CD4-positive, alpha-beta memory T cell (primary cell): ENCODE measurements at places on chromosomes 5 and 9.

DNA sequence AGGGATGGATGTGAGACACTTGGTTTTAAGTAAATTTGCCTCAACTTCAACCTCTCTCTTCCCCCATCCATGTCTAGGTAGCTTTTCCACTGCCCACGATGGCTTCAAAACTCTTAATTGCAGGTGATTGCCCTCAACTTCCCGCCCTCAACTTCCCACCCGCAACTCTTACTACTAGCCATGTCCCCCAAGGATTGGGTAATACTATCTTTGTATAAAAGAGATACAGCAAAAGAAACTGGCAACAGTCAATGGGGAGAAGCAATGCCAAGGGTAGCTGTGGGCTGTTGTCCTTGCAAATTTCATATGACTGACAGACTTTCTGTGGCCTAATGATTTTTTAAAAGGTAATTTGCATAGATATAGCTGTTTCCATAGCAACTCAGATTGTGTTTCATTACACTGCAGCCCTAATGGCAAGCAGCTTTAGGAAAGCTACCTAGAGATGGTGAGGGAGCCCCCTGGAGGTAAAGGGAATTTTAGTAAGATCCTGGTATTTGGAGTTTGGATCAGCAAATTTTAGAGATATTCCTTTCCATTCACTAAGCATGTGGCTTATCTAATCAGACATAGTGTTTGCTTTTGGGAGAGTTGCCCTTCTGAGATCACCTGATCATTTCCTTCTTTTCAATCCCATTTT is 421.5 kb upstream of the DAP start:
- no peak for DNase-seq

DNA sequence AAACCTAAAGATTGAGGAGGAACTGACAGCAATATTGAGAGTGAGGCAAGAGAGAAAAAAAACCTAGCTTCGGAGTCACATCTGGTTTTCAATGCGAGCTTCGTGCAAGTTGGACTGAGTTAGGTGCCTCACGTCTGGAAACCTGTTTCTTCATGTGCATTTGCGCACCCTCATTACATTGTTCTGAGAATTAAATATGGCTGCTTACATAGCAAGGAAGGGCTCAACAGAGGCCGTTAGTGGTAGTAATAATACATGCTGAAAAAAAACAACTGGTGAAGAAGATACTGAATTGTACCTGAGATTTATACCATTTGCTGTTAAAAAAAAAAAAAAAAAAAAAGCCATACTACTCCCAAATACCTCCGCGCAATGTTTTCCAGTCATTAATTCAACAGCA is 18.6 kb downstream of the DNAJA1 start:
- no peak for DNase-seq

DNA sequence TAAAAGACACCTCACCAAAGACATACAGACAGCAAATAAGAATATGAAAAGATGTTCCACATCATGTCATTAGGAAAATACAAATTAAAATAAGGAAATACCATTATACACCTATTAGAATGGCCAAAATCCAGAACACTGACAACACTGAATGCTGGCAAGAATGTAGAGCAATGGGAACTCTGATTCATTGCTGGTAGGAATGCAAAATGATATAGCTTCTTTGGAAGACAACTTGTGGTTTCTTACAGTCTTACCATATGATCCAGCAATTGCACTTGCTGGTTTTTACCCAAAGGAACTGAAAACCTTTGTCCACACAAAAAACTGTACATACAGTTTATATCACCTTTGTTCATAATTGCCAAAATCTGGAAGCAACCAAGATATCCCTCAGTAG is 6.5 kb downstream of the TMEM161B start:
- no peak for DNase-seq

DNA sequence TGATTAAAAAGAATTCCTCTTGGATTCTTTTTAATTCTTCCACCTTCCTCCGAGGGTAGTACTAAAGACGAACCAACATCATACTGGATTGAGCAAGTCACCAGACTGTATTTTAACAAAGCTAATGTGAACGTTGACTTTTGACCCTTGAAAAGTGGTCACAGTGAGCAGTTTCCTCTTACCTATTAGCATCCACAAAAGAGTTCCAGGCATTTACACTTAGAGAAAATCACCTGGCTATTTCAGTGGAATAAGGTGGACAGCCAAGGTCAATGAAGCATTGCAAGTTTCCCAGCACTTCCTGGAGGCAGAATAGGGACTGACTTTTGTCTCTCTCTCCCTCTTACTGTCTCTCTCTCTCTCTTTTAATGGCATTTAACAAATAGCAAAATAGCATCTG is 145.1 kb upstream of the DAB2 start:
- no peak for DNase-seq

- DNase-seq, result no peak
Measured at GRCh38 chr5:15752663-15753285, 252.8 kb downstream of the FBXL7 start.

GRCh38 chr5:83387041-83387440 is 84.5 kb upstream of the VCAN start:
- DNase-seq, result no peak
